ENCODE measurements at places on chromosomes 7 and 10. TPM values are rescaled to one million over a fixed set of nuclear protein-coding genes. Genes with fewer than 3 reads are reported as not detected.

GRCh38 chr10:118035354-118036005 lies 11.3 kb downstream of the RAB11FIP2 start:
- no peak for DNase-seq

GRCh38 chr10:31359979-31360378 lies 41.0 kb downstream of the ZEB1 start:
- DNase-seq = no peak

- DNase-seq = no peak
These were observed 122.1 kb downstream of the CDK6 start for GRCh38 chr7:92714280-92714679.

DNA sequence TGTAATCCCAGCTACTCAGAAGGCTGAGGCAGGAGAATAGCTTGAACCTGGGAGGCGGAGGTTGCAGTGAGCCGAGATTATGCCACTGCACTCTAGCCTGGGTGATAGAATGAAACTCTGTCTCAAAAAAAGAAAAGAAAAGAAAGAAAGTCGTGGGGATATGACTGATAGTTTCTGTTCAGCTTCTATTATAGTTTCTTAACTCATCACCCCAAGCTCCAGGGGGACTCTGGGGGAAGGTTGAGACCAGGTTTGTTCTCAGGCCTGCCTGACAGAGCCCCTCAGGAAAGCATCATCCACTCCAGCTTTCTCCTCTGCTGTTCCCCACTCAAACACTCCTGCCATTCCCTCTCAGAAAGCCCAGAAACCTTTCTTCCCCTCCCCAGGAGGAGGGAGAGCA lies 542.4 kb upstream of the GALNT17 start:
- no peak for DNase-seq

DNA sequence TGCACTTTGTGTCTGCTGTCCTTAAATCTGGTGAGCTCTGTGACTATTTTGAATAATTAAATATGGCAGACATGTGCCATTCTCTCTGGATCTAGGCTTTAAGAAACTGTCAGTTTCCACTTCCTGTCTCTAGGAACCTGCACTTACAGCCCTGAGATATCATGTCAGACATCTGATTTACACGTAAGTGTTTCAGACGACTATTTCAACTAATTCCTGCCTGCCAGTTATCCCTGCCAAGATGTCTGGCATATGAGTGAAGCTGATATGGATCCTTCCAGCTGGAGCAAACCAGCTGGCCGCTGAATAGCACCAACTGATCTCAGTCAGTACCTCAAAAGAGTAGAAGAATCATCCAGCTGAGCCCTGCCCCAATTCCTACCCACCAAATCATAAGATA lies 362.2 kb upstream of the SMIM30 start:
- no peak for DNase-seq

OPTN gene
- 38.5 TPM for total RNA-seq

- DNase-seq = no peak
These were observed 176.8 kb upstream of the TBX20 start for GRCh38 chr7:35430547-35431153.

DNA sequence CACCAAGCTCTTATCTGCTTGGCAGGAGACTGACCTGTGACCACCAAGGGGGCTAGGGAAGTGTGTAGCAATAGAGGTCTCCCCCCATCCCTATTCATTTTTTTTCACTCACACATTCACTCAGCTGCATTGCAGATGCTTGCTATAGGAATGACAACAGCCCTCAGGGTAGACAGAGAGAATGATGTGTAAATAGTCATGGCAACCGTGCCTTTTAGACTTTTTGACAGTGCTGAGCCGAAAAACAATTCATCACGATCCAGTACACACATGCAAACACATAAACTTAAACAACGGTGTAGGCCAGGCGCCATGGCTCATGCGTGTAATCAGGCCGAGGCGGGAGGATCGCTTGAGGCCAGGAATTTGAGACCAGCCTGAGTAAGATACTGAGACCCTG lies 7.6 kb upstream of the ELN start:
- no peak for DNase-seq

FGL2 gene
- total RNA-seq = 222 TPM

CDH23 gene
- total RNA-seq = 9.9 TPM

- DNase-seq = no peak
These were observed 561 bp upstream of the HNRNPF start for GRCh38 chr10:43409385-43410109.

DNA sequence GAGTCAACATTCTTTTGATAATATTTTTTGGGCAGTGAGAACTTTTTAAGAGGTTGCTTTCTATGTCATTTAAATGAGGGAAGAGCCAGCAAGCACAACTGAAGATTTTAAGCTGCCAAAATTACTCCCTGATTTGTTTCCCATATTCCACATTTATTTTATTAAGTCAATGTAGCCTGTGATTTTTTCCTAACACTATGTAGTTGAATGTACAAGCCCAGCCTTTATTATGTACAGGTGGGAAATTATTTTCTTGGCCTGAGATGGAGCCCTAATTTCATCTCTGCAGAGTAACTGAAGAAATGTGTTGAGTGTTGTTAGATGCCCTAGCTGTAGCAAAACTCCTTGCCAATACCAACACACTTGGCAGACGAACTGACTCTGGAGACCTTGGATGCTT lies 83.1 kb upstream of the MINDY3 start:
- DNase-seq = no peak

DNA sequence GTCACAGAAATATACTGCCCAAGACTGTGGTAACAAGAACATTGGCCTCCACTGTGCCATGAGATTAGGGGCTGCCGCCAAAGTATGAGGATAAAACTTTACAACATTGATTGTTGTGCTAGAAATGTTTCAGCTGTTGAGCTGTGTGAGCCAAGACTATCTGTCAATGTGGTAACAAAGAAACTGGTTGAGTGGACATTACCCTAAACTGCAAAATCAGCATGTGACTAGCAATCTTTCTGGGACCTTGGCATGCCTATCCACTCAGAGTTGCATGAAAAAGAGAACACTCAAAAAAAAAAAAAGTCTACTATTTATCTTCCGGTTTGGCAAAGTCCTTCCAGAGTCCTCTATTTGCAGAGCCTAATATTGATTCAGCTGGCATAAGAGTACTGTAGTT lies 605.6 kb upstream of the CNTNAP2 start:
- no peak for DNase-seq

- DNase-seq = no peak
These were observed 1.3 kb downstream of the RFC2 start for GRCh38 chr7:74252893-74253292.

GIMAP7 gene
- total RNA-seq = 16.2 TPM

DNA sequence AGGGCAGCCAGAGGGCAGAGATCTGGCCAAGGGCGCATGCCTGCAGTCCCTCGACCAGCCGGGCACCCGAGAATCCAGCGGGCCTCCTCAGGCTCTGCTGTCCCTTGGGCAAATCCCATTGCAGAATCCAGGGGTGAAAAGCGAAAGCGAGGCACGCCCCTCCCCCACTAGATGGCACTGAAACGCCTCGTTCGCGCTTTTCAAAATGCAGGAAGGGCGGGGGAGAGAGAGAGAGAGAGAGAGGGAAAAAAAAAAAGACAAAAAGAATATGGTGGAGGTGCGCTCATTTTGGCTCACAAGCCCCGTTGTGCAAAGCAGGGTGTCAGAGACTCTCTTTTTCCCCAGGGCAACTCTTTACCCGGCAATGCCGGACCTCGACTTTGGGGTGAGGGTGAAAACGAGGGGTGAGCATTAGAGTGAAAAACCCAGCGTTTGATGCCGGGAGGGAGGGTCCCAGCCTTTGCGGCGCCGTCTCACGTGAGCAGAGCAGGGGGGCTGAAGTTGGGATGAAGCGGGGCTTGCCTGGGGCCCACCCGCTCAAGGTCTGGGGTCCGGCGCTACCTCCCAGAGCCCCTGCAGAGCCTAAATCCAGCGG lies 2.5 kb upstream of the TMEM178B start:
- no peak for DNase-seq

TBX20 gene
- total RNA-seq = 14.0 TPM

DNA sequence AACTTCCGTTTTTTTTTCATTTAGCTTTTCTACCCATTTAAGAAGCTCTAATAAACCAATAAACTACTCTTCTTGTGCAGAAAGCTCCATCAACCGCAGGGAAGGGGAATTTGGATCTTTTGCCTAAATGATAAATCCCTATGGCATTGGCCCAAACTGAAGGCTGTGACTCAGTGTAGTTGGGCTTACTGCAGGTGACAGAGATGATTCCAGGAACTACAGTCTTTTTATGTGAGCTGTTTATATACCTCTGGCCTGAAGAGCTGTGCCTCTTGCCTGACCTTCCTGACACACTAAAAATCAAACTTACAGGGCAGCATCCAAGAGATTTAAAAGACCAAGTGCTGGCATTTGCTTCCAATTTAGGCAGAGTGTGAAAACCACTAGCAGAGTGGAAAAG lies 25.2 kb downstream of the ABCB1 start:
- no peak for DNase-seq

DNA sequence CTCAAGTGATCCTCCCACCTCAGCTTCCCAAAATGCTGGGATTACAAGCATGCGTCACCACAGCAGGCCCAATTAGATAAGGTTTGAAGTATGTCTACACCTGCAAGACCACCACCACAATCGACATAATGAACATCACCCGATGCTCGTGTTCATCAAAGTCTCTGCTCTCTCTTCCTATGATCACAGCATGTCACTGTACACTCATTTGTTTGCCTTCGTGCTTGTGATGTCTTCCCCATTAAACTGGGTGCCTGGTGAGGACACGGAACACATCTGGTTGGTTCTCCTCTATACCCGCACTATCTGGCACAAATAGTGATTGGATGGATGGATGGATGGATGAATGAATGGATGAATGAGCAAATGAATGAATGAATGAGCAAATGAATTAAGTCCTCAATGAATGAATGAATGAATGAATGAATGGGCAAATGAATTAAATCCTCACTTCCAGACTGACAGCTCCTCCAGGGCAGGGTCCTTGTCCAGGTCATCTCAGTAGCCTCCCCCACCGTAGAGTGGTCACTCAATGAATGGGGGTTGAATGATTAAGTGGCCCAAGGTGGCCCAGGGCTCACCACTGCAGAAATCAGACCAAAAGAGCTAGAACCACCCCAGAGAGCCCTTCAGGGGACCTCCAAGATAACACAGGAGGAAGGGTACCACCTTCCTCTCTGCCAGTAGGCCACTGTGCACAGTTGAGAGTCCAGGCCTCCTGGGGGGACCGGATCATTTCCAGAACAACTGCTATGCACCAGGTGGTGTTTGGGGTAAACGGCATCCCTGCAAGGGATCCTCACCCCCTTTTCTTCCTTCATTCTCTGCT lies 101.9 kb upstream of the TNRC18 start:
- no peak for DNase-seq

GRCh38 chr10:90805206-90805605 lies 52.6 kb downstream of the HTR7 start:
- DNase-seq = no peak

GRCh38 chr10:96395931-96396877 lies 37.4 kb upstream of the OPALIN start:
- no peak for DNase-seq

- DNase-seq = no peak
These were observed 26.3 kb downstream of the TMEM60 start for GRCh38 chr7:77771901-77772300.

GRCh38 chr10:119806334-119807130 lies 66.1 kb downstream of the MCMBP start:
- DNase-seq = no peak

DNA sequence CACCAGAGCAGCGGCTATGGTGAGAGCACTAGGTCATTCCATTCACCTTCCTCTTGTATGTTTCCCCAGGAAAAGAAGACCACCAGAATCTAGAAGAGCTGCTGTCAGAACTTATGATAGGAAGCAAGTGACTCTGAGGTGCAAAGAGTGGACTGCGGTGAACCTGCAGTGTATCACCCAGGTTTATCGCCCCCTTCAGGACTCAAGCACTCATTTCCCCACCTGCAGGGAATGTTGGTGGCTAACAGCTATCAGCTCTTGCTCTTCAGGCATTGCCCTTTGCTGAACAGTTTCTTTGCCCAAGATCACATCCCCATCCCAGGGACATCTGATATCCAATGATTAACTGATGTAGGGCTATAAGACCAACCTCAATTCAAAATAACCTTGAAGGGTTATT lies 66.3 kb upstream of the IL6 start:
- DNase-seq = no peak

DNA sequence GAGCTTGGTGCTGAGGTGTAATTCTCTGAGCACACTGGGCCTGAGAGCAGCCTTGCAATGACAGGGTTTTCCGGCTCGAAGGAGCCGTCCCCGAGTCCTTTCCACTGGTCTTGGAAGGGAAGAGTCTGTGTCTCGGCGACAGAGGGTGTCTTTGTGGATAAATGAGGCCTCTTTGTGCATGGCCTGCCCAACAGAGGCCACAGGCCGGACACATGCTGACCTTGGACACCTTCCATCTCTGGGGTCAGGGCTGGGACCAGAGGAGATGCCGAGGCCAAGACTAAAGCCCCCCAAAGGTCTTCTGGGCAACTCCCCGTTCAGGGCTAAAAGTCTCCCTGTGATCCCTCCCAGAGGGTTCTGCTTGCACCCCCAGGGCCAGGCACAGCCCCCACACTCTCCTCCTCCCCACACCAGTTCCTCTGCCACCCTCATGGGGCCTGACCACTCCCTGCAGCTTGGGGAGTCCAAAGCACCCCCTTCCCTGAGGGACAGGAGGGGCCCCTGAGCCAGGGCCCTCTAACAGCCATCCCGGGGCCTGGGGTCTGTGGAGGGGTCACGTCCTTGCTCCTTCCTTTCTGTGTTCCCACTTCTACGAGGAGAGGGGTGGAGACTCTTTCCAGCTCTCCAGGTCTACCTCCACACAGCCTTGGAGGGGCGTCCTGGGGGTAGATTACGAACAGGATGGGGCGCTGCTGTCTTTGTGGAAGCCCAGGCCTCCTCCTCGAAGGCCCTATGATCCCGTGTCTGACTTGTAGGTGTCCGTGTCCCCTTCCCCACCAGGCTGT lies 130.6 kb upstream of the FAM20C start:
- DNase-seq = no peak
